ENCODE measurements at places on chromosomes 3 and 15.

DNA sequence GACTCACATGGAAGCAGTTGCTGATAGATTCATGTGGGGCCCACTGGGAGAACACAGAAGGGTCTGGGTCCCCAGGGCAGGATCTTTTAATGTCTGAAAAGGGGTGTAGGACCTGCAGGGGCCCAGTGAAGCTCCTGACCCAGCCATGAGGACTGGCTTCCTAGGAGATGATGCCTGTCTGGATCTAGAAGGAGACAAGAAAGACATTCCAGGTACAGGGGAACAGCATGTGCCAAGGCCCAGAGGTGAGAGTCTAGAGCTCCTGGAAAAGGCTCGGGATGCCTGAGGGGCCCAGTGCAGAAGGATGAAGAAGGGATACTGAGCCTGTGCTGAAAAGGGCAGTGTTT, 4.7 kb upstream of the SEMA3F start:
- no peak for DNase-seq

- DNase-seq: no peak
Observed at GRCh38 chr15:25093455-25094029, 138.8 kb downstream of the SNRPN start.

GRCh38 chr3:23372285-23372684, 169.2 kb downstream of the UBE2E2 start:
- DNase-seq: no peak

DNA sequence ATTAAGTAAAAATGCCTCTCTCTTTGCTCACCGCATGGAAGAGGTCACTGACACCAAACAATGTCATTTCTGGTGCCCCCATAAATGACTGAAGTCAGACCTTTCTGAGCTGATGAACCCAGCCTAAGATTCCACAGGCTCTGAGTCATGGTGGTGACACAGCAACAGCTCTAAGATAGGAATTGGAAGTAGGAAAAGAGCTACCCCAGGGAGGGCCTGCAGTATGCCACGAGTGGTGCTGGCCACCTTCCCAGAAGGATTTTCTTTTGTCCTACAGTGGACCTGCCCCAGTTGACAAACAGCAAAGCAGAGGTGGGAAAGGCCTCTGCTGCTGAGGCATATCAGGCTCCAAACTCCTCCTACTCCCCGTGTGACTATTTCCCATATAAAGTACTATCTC, 208.1 kb downstream of the MINAR1 start:
- no peak for DNase-seq

DNA sequence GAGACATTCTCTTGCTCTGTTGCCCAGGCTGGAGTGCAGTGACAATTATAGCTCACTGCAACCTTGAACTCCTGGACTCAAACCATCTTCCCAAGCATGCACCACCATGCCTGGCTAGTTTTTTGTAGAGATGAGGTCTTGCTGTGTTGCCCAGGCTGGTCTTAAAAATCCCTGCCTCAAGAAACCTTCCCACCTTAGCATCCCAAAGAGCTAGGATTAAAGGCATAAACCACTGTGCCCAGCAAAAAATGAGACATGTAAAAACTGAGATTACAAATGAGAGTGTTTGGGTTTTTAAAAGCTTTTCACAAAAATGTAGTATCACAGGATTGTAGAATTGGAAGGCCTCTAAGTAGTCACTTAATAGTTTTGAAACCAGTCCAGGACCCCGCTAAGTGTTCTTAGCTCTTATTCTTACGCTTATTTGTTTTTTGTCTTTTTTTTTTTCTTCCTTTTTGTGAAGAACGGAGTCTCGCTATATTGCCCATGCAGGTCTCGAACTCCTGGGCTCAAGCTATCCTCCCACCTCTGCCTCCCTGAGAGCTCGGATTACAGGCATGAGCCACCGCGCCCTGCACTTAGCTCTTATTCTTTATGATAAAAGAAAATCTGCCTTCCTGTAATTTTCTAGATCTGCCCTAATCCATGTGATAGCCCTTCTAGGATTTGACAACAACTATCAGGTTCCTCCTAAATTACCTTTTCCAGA, 31.5 kb downstream of the KLHL18 start:
- no peak for DNase-seq

DNA sequence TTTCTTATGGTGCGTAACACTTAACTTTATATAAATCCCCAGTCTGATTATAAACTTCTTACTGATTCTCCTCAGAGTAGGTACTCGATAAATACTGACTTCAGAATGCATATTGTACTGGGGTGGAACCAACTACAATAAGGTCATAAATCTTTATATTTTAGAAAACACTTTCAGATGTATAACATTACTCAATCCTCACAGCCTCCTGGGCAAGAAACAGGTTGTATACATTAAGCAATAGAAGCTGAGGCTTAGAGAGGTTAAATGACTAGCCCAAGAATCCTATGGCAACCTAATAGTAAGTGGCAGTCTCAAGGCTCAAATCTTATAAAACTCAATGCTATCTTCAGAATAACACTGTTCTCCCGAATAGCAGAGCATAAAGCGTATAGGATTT, 9.1 kb downstream of the VPS13C start:
- no peak for DNase-seq

DNA sequence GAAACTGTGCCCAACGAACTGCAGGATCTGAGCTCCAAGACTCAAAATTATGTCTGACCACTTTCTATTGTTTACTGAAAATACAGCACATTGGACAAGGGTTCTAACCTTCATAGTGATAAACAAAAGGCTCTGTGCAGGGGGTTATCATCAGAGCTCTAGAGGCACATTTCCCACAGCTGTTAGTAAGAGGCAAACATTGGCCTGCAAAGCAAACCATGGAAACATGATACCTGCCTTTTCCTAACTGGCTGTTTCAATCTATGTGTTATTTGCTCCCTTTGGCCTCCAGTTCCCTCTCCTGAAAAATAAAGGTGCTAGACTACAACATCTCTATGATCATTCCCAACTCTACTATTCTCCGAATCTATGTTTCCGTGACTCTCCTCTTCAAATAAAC, 159.7 kb upstream of the ARHGEF26 start:
- no peak for DNase-seq

- no peak for DNase-seq
Observed at GRCh38 chr3:186383026-186383993, 21.3 kb upstream of the DGKG start.

DNA sequence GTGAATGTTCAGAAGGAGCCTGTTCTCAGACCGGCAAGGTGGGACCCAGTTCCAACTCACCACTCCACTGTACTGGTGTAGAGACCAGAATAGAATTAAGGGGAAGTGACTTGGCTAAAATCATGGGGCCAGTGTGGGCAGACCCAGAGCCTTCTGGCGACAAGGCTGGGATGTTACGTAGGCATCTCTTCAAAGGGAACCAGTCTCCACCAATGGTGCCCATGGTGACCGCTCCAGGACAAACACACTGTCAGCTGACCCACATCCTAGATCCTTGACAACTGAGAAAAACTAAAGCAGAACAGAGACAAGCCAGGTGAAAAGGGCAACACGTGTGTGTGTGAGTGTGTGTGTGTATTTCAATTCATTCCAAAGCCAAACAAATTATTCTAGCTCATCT, 321.7 kb upstream of the FRG2C start:
- DNase-seq: no peak

DNA sequence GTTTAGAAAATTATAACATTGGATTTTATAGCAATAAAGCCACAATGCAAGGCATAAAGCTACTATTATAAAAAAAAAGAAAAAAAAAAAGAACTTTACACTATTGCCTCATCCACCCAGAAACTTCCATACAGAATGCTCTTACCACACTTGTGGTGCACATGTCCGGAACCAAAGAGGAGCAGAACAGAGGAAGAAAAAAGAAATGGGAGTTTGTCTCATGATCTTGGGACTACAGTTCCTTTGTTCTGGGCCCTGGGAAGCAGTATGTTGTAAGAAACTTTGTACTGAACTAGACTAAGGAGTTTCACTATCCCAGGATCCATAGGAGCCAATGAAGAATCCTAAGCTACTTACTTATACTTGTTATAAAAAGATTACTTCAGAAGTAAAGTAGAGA, 36.1 kb downstream of the FMN1 start:
- no peak for DNase-seq

GRCh38 chr3:33883538-33883950, 85.1 kb downstream of the PDCD6IP start:
- DNase-seq: no peak

DNA sequence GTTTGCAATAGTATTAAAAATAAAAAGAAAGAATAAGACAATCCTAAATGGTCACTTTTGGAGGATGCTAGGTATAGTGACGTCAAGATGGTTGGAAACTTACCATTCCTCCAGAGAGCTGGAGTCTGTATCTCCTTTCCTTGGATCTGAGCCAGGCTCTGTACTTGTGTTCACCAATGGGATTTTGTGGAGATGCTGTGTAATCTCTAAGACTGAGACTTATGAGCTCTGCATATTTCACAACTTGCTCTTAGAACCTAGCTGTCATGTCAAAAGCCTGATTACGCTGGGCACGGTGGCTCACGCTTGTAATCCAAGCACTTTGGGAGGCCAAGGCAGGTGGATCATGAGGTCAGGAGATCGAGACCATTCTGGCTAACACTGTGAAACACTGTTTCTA, 126.8 kb upstream of the CLSTN2 start:
- DNase-seq: no peak

DNA sequence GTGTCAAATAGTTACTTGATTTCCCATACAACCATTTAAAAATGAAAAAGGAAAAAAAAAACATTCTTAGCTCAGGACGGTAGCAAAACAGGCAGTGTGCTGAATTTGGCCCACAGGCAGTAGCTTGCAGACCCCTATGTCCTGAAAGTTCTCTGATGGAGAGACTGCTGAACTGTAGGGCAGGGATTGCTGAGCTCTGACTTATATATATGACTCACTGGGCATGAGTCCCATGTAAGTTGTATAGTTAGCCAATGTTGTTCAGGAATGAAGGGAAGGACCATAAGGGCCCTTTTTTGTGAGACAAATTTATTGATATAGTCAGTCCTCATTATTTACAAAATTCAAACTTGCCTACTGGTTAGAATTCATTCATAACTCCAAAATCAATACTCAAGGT, 36.9 kb upstream of the FRMD4B start:
- DNase-seq: no peak

DNA sequence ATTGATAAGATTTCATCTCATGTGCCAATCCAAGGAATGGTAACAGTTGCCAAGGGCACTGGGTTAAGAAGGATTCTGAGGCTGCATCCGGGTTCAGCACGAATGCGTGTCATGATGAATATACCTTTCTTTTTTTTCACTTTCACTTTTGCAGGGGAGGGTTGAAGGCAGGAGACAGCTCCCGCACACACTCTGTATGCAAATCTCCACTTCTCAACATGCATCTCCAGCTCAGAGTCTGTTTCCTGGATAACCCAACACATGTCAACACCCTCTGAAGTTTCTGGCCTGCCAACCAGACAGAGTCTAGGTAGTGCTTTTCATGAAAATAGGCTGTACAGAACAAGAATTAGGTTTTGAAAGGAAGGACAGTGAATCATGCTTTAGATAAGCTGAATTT, 21.6 kb downstream of the B4GALT4 start:
- no peak for DNase-seq

DNA sequence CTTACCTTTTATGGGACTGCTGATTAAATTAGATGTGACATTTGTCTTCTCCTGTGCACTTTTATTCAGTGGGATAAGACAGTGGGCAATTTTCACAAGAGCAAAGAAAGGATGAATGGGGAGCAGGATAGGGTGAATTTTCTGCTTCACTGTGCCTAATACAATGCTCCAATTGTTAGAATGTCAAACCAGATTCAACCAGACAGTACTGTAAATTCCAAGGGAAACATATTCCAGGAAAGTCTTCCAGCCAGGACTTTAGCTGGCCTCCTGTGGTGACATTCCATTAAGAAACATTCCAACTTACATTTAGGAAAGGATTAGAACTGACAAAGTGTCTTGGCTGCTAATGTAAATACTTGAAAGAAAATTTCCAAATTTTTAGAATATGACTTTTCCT, 100.1 kb upstream of the PROK2 start:
- no peak for DNase-seq

GRCh38 chr3:183698756-183699155, 1.2 kb downstream of the YEATS2 start:
- DNase-seq: no peak

- DNase-seq: no peak
Observed at GRCh38 chr3:48852151-48852550, 4.5 kb upstream of the PRKAR2A start.

DNA sequence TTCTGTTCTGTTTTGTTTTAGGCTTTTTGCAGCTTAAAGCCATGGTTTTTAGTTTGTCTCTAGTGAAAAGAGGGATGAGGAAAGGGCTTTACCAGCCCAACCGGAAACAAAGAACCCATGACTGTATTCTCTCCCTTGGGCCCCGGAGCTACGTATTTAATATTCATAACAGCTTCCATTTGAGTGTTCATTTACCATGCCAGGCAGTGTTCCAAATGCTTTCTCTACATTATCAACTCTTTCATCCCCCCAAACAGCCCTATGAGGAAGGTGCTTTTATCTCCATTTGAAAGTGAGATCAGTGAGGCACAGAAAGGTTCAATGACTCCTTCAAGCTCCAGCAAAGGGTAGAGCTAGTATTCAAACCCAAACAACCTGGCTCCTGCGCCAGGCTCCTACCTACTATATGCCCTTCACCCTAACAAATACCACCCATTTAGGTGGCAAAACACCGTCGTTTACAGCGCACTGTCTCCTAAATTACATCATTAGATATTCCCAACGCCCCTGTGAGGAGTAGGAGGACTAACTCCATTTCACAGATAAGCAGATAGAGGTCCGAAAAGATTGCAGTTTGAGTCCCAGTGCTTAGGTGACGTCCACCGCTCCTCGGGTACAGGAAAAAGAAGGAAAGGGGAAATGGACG, 27.9 kb downstream of the GTPBP8 start:
- no peak for DNase-seq

DNA sequence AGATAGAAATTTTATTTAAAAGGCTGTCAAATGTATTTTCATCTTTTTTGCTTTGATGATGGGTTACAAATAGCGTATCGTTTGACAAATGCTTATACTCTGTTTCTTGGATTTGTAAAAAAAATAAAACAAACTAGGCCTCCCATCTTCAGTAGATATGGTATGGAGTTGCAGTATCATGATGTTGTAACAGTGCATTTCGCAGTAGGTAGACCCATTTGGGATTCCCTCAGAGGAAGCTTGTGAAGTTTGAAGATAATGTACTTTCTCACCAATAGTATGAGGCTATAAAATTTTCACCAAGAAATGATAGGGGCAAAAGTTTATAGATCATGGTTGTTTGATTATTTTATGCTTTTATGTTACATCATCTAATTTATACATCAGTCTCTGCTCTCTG, 10.8 kb downstream of the MBNL1 start:
- no peak for DNase-seq

DNA sequence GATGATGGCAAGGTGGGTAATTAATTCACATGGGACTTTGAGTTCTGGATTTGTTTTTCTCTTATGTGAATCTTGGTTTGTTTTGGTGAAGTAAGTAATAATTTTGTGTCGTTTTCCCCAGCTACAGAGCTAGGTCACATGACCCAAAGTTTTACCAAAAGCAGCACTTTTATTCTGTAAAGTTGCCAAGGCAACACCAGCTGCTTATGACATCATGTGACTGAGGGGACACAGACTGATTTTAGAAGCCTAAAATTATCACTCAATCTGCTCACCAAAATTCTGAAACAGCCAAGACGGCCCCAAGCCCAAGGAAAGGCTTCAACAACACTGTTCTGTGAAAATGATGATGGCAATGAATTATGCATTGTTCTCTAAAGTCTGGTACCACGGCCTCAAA, 63.9 kb downstream of the MEX3B start:
- no peak for DNase-seq

GRCh38 chr3:4720316-4721075, 227.3 kb downstream of the ITPR1 start:
- DNase-seq: no peak
